ENCODE measurements at places on chromosomes 5 and 9.

DNA sequence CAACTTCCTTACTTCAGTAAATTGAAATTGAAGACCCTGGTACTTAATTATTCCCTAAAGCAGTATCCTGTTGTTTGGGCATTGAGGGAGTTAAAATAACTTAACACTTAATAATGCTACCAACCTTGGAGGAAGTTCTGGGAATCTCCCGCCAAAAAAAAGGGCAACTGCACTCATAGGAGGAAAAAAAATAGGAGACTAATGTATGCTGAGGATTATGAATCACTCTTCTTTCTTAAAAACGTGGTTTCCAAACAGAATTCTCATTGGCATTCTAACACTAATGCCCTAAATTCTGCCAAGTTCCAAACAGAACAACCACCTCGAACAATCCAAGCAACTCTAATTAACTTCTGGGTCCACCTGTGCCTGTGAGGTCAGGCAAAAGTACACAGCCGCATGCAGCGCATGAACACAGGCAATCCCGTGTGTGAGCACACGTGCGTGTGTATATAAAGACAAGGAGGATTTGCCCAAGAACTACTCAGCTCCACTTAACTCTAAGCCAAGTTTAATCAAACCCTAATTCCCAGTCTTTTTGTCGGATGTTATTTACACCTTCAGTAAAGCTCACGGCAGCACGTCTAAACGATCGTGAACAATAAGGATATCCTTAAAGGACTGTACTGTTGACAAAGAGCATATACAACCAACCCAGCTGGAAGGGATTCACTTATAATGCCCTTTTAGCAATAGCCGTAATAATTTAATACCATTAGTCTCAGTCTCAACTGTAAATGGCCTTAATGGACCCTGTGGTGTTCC, 78.4 kb downstream of the EBF1 start:
- peak; percentile 26 for DNase-seq

- no peak for DNase-seq
Observed at GRCh38 chr5:132657676-132658380, at the start of gene IL13. TSS of gene IL13 (plus strand) at chr5:132658173. CDS start at chr5:132658187, 14 bp downstream.

DNA sequence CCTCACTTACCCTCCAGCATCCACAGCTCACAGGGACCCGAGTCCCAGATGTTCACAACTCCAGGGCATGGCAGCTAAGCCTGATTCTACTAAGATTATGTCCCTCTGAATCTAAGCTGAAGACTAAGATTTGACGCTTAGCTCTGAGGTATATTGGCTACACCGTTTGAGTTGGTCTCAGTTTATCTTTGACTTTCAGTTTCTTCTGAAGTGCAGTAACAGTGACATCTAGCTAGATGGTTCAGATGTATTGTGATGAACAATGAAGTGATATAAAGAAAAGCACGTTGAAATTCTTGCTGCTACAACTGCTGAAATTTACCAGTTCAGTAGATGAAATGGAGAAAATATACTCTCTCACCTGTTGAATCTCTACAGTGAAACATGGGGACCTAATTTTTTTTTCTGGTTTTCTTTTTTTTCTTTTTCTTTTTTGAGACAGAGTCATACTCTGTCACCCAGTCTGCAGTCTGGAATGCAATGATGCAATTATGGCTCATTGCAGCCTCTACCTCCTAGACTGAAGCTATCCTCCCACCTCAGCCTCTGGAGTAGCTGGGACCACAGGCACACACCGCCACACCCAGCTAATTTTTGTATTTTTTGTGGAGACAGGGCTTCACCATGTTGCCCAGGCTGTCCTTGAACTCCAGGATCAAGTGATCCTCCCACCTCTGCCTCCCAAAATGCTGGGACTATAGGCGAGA, 15.7 kb downstream of the RFK start:
- no peak for DNase-seq

GRCh38 chr9:92324889-92325268, 271 bp downstream of the NOL8 start:
- DNase-seq, result no peak

- no peak for DNase-seq
Observed at GRCh38 chr9:108196332-108197007, 659.3 kb downstream of the ACTL7B start.

DNA sequence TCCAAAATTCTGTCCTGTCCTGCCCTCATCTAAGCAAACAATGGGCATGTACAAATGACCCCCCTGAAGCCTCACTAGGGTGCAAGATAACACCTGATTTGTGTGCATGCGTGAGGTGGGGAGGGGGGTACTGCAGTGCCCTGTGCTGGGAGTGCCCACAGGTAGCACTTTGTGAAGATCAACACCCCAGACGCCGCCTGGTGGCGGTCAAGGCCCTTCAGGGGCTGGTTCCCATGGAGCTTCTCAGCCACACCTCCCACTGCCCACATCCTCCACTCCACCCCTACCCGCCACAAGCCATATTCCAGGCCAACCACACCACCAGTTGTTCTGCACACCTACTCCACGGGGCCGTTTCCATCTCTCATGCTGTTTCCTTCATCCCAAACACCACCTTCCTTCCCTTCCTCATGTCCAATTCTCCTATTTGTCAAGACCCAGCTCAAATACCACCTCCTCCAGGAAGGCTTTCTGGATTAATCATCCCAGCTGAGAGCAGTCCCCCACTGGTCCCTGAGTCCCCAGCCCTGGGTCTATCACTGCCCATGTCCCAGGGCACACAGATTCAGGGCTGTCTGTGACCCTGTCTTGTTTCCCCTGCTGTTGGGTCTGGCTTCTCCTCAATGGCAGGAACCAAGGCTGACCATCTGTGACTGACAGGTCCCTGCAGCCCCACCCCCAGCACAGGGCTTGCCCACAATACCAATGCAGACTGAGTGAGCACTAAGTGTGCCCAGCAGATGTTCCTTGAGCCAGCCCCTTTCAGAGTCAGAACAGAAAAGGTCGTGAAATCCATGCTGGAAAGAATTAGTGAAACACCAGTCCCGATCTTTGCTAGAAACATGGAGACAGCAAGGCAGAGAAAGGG, 178.4 kb downstream of the PAX5 start:
- peak; percentile 15 for DNase-seq

DNA sequence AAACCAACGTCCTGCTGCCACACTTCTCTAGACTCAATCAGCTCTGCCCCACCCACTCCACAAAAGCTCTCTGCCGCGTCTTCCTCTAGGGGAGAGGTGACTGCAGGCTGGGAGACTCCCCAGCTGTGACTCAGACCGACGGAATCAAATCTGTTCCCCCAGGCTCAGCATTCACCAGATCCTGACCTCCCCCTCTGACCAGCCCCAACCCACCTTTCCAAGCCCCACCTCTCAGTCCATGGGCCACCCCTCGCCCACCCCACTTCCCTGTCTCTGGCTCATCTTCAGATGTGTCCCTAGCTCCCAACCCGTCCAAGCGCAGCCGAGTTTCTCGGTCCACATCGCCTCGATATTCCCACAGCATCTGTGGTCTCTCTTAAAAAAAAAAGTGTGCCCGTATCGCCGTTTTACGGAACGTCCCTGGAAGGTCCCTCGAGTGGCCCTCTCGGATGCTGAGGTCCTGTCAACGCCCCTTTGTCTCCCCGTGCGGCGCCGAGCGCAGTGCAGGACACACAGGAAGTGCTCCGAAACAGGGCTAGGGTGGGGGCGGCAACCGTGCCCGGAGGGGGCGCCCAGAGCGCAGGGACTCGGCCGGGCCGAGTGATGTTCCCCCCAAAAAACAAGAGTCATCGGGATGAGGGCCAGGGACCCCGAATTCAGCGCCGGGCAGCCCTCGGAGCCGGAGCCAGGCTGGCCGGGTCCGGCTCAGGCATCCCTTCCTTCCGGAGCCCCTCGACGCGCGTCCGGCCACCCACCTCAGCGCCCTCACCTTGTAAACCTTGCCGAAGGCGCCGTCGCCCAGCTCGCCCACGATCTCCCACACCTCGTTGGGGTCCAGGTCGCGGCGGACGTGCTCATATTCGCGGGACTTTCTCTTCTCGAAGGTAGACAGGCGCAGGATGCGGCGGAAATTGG, 649 bp downstream of the STK10 start:
- peak; percentile 93 for DNase-seq

- DNase-seq, result no peak
Observed at GRCh38 chr5:156949424-156949823, 13.6 kb downstream of the TIMD4 start.

DNA sequence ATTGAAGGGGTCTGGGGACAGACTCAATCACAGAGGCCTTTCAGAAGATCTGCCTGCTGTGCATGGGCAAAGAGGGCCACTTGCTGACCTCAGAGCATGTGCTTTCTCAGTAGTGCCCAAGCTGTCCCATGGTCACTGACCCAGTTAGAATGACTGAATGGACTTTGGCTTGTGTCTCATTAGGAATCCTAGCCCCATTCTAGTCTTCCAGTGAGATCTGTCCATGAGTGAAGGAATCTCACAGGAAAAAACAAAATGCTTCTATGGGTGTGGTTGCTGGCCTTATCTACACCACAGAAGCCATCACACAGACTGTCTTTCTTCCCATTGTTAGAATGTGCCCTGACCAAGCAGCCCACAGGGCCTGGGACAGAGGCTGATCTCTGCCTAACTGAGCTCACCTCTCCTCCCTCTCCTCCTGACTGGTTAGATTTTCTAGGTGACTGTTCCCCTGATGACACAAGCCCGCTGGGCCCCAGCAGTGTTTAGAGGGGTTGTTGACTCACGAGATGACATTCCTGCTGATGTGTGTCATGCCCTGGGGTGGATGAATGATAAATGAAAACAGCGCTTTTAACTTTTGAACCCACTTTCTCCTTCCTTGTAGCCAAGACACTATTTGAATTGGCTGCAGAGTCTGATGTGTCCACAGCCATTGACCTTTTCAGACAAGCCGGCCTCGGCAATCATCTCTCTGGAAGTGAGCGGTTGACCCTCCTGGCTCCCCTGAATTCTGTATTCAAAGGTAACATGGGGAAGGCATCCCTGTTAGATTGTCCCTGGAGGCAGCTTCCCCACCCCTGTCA, 24.8 kb downstream of the TGFBI start:
- no peak for DNase-seq

DNA sequence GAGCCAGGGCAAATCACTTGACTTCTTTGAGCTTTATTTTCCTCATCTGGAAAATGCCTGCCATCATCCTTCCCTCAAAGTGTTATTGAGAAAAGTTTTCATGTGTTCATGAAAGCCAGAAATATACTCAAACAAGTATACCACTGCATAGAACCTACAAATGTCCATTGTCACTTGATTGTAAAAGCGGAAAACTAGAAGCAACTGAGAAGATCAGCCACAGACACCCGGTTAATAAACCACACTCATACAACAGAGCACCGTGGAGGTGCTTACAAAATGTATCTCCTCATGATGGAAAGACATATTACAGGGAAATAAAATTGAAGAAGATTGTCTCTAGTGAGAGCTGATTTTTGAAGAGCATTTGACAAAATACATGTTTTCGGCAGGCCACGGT, 117.2 kb upstream of the MSX2 start:
- no peak for DNase-seq

GRCh38 chr5:179120421-179120861, 60.3 kb downstream of the ZNF354C start:
- no peak for DNase-seq

DNA sequence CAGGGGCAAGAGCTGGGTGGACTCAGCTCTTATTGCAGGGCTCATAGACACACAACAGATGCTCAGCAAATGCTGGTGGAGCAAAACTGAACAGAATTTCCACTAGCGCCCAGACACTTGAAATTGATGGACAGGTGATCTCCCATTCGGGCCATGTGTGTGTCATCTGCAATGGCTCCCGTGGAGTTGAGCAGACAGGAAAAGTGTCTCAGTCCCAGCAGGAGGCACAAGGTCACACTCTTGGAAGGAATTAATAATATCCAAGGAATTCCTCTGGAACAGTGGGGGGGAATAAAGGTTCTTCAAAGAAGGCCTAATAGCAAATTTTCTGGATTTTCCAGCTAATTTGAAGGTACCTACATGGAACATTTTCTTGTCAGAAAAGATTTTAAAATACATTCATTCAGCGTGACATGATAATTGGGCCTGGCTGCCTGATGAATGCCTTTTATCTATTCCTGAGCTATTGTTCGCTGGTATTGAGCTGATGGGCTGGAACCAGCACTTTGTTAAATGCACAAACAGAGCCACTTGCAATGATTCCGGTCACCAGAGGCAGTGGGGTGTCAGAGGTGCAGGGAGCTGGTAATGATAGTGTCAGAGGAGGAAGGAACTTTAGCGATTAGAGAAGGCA, 31.5 kb upstream of the ALDH1B1 start:
- DNase-seq, result no peak

GRCh38 chr9:16207161-16207560, 654.3 kb downstream of the CCDC171 start:
- no peak for DNase-seq

GRCh38 chr9:121285835-121286687, 18.1 kb downstream of the GSN start:
- DNase-seq, result peak; percentile 80

DNA sequence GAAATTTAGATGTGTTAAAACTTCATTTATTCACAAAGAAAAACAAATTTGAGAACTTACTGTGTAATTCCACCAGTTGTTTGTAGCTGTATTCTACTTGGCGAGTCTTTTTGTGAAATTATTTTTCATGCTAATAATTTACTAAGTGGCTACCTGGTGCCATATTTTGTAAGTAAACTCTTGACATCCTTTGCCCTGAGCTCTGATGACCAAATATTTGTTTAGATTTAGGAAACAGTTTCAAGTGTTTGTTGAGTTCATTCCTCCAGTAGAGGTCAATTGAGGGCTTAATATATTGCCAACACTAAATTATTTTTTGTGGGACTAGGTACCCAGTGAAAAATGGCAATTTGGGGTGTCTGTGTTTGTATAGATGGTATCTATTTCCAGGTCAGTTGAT, 3.7 kb downstream of the CNTLN start:
- no peak for DNase-seq

GRCh38 chr9:133144904-133145851, 18.5 kb downstream of the GBGT1 start:
- peak; percentile 30 for DNase-seq

GRCh38 chr5:134053840-134054338, 49.1 kb upstream of the VDAC1 start:
- peak; percentile 60 for DNase-seq

GRCh38 chr5:152622628-152623027, 217.5 kb upstream of the NMUR2 start:
- no peak for DNase-seq

- DNase-seq, result no peak
Observed at GRCh38 chr5:132840896-132841295, 10.4 kb upstream of the SHROOM1 start.

- no peak for DNase-seq
Observed at GRCh38 chr5:33260098-33260497, 180.7 kb upstream of the TARS1 start.

DNA sequence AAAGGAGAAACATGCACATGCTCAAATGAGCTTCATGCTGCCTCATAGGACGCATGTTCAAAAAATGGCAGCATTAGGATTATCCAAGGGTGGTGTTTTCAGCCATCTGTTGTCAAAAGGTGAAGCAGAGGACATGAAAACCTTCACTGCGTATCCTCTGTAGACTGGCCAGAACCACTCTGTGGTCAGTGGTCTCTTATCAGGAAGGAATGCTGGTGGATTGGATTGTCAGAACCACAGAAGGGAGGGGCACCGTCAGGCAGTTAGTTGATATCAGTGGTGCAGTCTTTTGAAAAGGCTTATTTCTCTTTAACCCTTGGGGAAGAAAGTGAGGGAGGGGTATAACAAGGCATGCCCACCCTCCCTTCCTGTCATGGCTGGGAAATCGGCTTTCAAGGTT, 100.1 kb downstream of the FBXL7 start:
- no peak for DNase-seq

Data from inflammatory macrophage treated with lipopolysaccharide for 4 hours (primary cell).